CD4-positive, alpha-beta T cell treated with Interleukin-21 for 1 hour (primary cell): ENCODE measurements at places on chromosomes 5 and 9.
A peak's percentile ranks its signal among the peaks of the same experiment; 100 is the strongest.

DNA sequence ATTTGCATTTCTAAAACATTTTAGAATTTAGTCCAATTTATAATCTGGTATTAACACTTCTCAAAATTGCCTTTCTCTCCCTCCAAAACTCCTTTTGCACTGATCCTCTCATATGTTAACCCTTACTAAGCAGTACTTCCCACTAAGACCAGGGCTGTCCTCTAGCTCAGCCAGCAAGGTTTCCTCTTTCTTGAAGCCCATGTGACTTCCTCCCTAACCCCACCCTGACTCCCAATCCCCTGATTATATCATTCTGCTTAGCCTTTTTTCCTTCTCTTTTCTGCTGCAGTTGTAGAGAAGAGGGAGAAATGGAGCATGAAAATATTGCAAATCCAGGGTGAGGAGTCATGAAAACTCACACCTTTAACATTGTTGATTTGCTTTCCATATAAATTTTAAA lies 241.7 kb downstream of the MCTP1 start:
- DNase-seq: no peak

DNA sequence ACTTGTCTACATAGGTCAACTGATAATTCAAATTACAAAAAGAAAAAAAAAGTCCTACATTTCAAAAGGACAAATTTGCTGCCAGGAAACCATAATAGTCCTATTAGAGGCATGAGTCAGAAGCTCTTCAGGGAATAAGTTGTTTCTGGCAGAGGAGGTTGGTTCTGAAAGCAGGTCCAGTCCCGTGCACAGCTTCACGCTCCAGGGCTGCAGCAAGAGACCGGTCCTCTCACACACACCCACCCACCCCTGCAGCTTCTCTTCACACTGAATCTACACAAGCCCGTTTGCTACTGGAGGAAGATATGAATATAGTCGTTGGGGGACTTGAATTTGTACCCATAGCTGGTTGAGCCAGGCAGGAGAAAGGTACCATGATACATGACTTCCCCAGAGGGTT lies 36.9 kb upstream of the SLC1A3 start:
- DNase-seq: no peak

DNA sequence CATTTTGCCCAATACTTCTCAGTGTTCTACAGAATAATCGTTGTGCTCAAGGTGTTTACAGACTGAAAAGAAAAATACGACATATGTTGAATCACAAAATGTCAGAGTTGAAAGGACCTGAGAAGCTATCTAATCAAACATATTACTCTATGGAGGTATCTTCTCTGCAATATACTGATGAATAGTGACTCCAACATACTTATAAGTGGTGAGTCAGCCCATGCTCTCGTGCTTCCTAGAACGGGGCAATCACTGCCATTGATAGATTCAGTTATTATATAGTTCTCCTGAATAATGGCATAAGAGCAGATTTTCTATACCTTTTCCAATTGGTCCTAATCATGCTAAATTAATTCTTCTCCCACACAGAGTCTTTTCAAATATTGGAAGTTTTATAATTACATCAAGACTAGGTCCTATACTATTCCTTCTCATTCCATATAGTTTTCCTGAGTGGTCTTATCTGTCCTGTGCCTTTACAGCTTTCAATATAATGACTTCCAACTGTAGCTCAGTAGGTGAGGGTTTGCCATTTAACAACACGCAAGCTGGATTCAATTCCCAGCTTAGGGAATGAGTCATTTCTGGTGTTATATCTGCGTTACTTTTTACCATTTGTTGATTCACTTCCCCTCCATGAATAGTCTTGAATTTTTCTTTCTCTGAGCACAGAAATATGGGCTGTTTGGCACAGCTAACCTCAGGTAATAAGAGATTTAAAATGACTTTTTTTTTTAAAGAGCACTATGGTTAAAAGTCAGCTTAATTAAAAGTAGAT lies 81.1 kb downstream of the PLK2 start:
- no peak for DNase-seq

DNA sequence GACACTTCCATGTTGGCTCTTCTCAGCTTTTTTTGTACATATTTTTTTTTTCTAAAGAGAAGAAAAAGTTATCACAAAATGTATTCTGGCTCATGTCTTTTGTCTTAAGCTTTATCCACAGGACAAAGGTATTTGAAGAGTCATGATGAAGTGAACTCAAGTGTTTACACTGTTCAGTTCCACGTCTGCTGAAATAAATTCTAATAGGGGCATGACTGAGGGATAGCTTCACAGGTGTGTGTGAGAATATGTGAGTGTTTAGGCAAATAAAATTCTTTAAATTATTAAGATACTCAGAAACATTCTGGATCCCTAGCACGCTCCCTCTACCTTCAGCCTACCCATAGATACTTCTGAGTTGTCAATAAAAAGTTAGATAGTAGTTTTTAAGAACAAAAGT lies 59.8 kb downstream of the BAAT start:
- DNase-seq: no peak

DNA sequence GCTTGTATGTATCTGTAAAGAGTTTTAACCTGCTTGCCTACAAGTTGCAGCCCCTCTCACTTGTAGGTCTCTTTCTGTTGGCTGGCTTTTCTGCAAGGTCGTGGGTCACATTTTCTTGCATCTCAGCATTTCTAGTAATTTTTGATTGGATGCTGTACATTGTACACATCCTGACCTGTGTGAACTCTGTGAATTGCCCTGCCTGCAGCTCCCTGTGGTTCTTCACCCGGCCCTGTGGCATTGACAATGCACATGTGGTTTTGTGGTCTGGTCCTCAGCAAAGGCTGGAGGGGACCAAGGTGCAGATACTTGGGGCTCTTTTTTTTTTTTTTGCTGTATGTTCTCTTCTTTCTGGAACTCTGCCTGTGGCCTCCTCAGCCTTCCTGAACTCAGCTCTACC lies 53.6 kb downstream of the WNK2 start:
- peak; percentile 22 for DNase-seq
